ENCODE measurements at places on chromosomes 5 and 9. TPM values are rescaled to one million over a fixed set of nuclear protein-coding genes. Genes with fewer than 3 reads are reported as not detected.

OMD gene
- total RNA-seq, result not detected

SLC6A7 gene
- 0.07 TPM for total RNA-seq

LRRTM2 gene
- total RNA-seq, result not detected

CTNNA1 gene
- 302 TPM for total RNA-seq

TUSC1 gene
- 4.3 TPM for total RNA-seq

DNA sequence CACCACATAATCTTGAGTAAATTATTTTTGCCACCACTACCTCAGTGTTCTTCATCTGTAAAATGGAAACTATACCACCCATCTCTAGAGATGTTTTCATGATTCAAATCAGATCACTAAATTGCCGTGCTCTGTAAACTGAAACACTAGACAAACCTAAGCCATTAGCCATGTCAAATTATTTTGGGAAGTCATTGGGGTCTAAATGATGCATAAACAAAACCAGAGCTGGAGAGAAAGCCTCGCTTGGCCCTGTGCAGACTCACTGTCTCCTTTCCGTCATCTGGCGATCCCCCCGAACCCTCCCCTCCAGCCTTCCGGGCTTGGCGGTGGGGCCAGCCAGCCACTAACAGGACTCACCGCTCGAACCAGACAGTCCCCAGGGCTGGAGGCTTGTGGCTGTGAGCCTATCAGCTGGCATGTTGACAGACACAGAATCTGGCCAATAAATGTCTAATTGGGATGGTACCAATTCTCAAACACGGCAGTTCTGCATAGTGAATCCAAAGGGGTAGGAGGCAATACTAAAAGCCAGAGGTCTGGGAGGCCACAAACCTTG lies 256.5 kb downstream of the SEC61B start:
- H3K27me3 ChIP-seq, result no peaks in the 10 kb centered on the region
- DNase-seq, result no peak
- no peak overlapping the region for H3K27ac ChIP-seq
- H3K36me3 ChIP-seq, result no peaks in the 10 kb centered on the region
- no peaks in the 10 kb centered on the region for H3K4me1 ChIP-seq
- no peak overlapping the region for H3K4me3 ChIP-seq

- no peak for DNase-seq
- H3K36me3 ChIP-seq, result no peaks in the 10 kb centered on the region
- no peak overlapping the region for H3K27ac ChIP-seq
- no peaks in the 10 kb centered on the region for H3K4me1 ChIP-seq
- H3K4me3 ChIP-seq, result no peak overlapping the region
- H3K27me3 ChIP-seq, result no peaks in the 10 kb centered on the region
Measured at GRCh38 chr9:121192518-121192917, 9.2 kb downstream of the RAB14 start.

- no peak overlapping the region for H3K27ac ChIP-seq
- no peak for DNase-seq
- no peaks in the 10 kb centered on the region for H3K27me3 ChIP-seq
- no peak overlapping the region for H3K4me3 ChIP-seq
- H3K4me1 ChIP-seq, result no peaks in the 10 kb centered on the region
- peaks cover 4% of the 10 kb centered on the region for H3K36me3 ChIP-seq
Measured at GRCh38 chr9:120775859-120776258, 17.4 kb downstream of the FBXW2 start.

- no peaks in the 10 kb centered on the region for H3K36me3 ChIP-seq
- H3K4me1 ChIP-seq, result no peaks in the 10 kb centered on the region
- no peak within 1 kb of the TSS for H3K4me3 ChIP-seq
Measured at GRCh38 chr9:92535940-92536850, at the start of gene ECM2. Gene ECM2, minus strand, starts transcription at chr9:92535990. Its CDS starts 13,124 bp downstream, at chr9:92522866.

- no peaks in the 10 kb centered on the region for H3K4me1 ChIP-seq
- H3K4me3 ChIP-seq, result no peak overlapping the region
- peaks cover 3% of the 10 kb centered on the region for H3K36me3 ChIP-seq
Measured at GRCh38 chr9:97321251-97321650, 13.8 kb downstream of the CCDC180 start.

DNA sequence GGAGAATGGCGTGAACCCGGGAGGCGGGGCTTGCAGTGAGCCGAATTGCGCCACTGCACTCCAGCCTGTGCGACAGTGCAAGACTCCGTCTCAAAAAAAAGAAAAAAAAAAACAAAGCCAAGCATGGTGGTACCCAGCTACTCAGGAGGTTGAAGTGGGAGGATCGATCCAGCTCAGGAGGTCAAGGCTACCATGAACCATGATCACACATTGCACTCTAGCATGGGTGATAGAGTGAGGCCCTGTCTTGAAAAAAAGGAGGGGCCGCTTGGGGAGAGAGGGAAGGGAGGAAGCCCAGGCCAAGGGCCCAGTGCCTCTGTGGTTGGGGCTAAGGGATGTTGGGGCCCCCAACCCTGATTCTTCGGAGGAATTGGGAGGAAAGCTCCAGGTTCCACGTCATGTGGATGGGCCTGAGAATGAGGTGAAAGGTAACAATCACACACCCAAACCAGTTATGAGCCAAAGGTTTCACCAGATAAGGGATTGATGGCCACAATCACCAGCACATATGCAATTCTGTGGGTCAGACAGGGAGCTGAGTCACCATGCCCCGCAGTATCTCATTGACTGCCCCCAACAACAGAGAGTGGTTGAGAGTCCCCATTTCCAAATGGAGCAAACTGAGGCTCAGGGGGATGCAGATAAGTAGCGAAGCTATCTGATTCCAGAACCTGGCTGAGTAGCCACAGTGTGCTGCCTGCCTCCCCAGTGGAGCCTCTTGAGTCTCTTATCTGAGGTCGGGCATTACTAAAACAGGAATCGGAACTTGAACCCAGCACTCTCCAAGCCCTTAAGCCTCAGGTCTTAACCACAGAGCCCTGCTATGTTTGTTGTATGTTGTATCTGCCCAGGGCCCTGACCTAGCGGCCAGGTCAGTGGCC lies 20.5 kb downstream of the SWI5 start:
- no peak for DNase-seq
- no peak overlapping the region for H3K27ac ChIP-seq
- no peak overlapping the region for H3K4me3 ChIP-seq
- H3K36me3 ChIP-seq, result no peaks in the 10 kb centered on the region
- H3K4me1 ChIP-seq, result no peaks in the 10 kb centered on the region

GRCh38 chr9:80690349-80690939 lies 998.9 kb downstream of the TLE1 start:
- H3K36me3 ChIP-seq, result no peaks in the 10 kb centered on the region
- no peaks in the 10 kb centered on the region for H3K4me1 ChIP-seq
- no peak overlapping the region for H3K4me3 ChIP-seq
- H3K27me3 ChIP-seq, result no peaks in the 10 kb centered on the region
- no peak for DNase-seq

GRCh38 chr9:104871961-104872527 lies 55.9 kb downstream of the ABCA1 start:
- H3K4me1 ChIP-seq, result peaks cover 11% of the 10 kb centered on the region
- no peak overlapping the region for H3K4me3 ChIP-seq
- H3K27ac ChIP-seq, result no peak overlapping the region
- H3K36me3 ChIP-seq, result no peaks in the 10 kb centered on the region
- no peaks in the 10 kb centered on the region for H3K27me3 ChIP-seq
